Hematopoietic multipotent progenitor cell treated with erythropoietin and hydrocortisone succinate and interleukin-3 and kit ligand, for 8 days (in vitro differentiated cells): ENCODE measurements at places on chromosomes 4 and X.

GRCh38 chr4:145154573-145154972 is 25.8 kb downstream of the OTUD4 start:
- DNase-seq: peak; percentile 54

DNA sequence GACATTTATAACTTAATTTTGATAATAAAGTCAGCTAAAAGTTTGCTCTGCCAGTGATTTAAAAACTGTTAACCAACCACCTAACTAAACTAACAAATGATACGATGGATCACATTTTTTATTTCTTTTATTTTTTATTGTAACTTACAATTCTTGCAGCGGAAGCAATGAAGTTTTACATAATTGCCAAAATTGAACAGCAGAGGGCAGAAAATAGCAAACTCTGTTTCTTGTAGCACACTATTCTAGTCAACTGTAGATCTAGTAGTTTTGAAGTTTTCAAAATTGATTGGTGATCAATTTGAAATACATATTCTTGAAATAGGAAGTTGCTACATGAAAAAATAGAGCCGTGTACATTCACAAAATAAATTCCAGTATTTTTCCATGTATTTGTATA is 2.8 kb upstream of the GRIA2 start:
- DNase-seq: peak; percentile 13

- no peak for DNase-seq
Observed at GRCh38 chr4:41299486-41299885, 42.8 kb downstream of the UCHL1 start.

DNA sequence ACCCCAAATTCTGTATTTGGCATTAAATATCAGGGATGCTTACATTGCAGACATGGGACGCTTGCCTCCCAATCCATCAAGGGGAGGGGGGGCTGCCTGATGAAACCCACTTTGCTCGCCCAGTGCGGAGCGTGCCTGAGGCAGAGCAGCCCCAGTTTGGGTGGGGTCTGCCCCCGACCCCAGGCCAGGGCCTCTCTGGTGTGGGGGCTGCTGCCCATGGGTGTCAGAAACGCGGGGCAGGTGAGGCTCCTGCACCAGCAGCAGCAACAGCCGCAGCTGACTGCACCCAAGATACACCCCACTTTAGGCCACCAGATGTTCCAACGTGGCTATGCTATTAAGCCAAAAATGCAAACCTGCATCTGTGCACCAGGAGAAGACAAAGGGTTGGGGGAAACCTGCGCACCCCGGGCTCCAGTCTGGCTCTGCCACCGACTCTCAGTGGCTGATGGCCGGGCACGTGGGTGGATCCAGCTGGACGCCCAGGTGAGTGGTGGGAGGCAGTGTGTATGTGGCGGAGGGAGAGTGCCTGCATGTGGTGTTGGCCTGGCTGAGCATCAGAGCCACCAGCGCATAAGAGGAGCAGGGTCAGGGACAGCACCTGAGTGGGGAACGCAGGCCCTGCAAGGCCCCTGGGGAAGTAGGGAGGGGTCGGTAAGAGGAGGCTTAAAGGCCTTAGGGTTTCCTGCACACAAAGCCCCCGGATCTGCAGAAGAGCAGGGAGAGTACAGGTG is 86.2 kb downstream of the ABLIM2 start:
- DNase-seq: no peak

GRCh38 chr4:81164623-81165416 is 50.2 kb downstream of the PRKG2 start:
- DNase-seq: no peak

DNA sequence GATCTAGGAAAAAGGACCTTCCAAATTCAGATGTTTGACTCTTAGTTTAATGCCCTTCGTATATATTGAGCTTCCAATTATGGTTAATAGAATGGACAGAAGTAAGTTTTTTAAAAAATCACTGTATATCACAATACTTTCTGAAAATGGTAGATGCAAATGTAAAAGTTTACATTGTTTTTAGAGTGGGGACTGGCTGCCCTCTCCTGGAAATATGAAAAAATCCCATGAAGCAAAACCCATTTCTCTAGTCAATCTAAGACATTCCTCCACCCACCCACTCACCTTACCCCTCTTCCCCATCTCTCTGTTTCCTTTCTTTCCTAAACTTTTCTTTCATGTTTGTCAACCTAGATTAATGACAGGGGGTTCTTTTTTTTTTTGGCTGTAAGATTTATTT is 134.5 kb downstream of the ARHGAP6 start:
- peak; percentile 33 for DNase-seq

GRCh38 chrX:125205133-125205917 is 114.3 kb upstream of the TEX13C start:
- peak; percentile 64 for DNase-seq

GRCh38 chrX:136823175-136823574 is 42.4 kb upstream of the ARHGEF6 start:
- no peak for DNase-seq

DNA sequence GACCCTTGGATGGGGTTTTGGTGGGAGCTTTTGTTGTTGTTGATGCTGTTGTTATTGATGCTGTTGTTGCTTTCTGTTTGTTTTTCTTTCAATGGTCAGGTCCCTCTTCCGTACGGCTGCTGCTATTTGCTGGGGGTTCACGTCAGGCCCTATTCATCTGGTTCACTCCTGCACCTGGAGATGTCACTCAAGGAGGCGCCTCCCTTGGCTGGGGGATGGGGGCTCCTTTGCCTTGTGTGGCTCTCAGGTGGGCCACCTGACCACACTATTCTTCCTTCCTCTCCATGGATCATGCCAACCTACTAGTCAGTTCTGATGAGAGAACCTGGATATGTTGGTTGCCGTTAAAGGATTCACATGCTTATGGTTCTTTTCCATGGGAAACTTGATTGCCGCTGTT is 39.1 kb upstream of the PRPS1 start:
- DNase-seq: no peak

DNA sequence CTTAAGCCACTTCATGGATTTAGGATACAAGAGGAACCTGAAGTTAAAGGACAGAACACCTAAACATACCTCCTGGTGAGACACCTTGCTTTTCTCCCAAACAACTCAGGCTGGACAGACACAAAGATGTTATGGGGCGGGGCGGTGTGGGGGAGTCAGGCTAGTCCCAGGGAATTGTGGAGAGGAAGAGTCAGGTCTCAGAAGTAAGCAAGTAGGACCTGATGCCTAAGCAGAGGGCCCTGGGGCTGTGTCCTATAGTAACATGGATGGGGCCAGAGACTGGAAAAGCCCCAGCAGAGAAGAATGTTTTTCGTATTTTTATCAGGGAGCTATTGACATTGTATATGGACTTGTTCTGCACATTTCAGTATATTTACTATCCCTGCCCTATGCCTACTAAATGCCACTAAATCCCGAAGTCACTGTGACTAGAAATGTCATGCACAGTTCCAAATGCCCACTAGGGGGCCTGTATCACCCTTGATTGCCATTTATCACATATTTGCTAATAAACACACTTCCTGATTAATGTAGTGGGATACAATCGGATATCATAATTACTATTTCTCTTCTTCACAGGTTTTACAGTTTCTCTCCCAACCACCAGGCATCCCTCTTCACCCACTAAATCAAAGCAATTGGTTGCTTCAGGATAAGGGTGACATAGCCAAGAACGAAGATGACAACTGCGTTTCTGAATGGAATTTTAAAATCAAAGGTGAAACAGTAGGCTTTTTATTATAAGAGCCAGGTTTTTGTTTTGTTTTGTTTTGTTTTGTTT is 23.8 kb upstream of the ARHGAP10 start:
- DNase-seq: peak; percentile 80

- DNase-seq: no peak
Observed at GRCh38 chr4:174373821-174374220, 90.1 kb downstream of the CEP44 start.

GRCh38 chrX:35115205-35115604 is 172.6 kb downstream of the FAM47B start:
- no peak for DNase-seq

DNA sequence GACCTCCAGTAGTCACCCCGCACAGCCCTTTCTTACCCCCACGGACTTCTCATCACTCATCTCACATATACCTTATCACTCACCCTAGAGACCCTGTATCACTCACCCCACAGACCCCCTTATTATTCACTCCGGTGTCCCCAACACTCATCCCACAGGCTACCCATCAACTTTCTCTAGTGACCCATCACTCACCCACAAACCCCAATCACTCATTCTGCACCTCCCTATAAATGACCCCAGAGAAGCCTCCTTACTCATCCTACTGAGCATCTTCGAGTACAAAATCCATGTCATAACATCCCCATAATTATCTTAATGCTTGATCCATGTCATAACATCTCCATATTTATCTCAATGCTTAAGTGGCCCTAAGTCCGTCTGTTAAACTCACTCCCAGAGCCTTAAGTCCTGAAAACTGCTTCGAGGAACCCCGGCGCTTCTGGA is 934 bp downstream of the ZNF41 start:
- DNase-seq: no peak

GRCh38 chrX:147741776-147742175 is 169.9 kb upstream of the FMR1 start:
- no peak for DNase-seq

GRCh38 chrX:10769696-10770619 is 149.6 kb upstream of the MID1 start:
- DNase-seq: no peak

- DNase-seq: peak; percentile 55
Observed at GRCh38 chr4:89254847-89255246, 52.8 kb downstream of the GPRIN3 start.

GRCh38 chrX:101429934-101430333 is 21.9 kb downstream of the HNRNPH2 start:
- DNase-seq: no peak

- no peak for DNase-seq
Observed at GRCh38 chr4:18292411-18292810, 270.9 kb upstream of the LCORL start.

DNA sequence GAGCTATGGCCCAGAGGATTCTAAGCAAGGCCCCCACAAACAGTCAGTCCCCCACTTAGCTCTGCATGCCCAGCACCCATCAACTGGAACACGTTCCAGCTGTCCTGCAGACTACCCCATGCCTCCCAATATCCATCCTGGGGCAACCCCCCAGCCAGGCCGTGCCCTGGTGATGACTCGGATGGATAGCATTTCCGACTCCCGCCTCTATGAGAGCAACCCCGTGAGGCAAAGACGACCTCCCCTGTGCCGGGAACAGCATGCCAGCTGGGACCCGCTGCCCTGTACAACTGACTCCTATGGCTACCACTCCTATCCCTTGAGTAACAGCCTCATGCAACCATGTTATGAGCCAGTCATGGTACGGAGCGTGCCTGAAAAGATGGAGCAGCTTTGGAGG is 32.0 kb downstream of the LAS1L start:
- no peak for DNase-seq

GRCh38 chr4:101977076-101977475 is 186.5 kb downstream of the BANK1 start:
- DNase-seq: no peak

GRCh38 chrX:112254896-112255295 is 172.3 kb upstream of the TRPC5 start:
- DNase-seq: no peak

DNA sequence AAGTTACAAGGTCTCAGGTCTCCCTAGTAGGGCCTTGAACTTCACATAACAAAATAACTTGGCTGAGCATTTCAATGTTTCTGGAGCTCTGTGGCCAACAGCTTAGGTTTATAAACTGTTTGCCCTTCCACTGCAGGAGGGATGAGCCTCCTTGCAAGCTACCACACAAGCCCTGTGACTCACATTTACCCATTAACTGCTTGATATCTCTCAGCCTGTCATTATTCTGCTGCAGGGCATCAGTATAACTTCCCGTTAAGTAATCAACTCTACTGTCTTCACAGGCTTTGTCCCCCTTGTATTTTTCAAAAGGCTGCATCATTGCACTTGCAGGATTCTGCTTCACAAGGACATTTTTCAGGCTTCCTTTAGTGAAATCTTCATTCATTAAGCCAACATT is 151.7 kb upstream of the CXCL13 start:
- no peak for DNase-seq

- DNase-seq: no peak
Observed at GRCh38 chr4:47567511-47567910, 82.4 kb downstream of the ATP10D start.

DNA sequence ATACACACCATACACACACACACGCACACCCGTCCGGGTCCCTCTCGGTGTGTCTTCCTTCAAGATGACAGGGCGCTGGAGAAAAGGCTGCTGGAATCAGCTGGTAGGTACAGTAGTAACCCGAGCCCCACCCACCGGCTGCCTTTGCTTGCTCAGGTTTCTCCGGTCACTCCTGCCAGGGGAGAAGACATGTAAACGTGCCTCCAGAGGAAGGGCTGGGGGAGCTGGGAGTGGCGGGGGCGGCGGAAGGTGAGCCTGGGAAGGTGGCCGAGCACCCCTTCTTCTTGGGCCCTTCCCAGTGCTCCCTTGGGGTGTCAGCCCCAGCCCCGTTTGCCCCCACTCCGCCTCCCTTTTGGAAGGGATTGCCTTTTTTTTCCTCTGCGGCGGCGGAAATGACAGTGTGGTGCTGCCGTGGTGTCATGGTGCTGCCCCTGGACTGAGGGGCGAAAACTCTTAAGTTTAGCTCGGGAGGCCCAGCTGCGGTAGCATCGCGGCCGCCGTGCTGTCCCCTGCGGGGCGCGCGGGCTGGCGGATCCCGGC is at the start of gene MID2:
Gene MID2, plus strand, starts transcription at position 169 of the 540 bp plus-strand sequence. CDS start 561 bp downstream, outside the sequence.
- DNase-seq: no peak

DNA sequence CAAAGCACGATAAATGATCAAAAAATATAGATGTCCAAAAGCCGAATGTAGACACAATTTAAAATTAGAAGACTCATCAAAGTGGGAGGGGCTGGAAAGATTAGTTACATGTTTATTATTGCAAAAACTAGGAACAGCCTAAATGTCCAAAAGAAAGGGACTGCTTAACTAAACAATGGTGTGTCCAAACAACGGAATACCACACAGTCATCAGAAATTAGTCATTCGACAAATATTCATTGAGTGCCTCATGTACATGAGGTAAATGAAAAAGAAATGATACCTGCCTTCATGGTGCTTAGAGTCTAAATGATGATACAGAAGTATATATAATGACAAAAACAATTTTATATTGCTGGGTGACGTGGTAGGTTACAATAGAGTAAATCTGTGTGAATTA is 139.7 kb downstream of the MAML3 start:
- DNase-seq: no peak

DNA sequence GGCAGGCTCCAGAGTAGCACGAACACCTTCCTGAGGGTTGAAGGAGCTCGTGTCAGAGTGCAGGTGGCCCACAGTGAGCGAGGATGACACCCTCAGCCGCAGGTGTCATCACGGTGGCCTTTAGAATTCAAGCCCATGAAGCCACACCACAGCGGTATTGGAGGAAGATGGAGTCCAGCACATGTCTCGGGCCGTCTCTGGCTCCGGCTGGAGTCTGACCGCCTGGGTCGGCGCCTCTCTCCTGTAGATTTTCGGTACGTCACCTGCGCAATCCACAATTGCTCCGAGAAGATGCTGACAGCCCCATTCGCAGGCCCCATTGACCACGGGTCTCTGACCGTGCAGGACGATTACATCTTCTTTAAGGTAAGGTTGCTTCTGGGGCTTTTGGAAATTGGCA is 229.4 kb upstream of the PSAPL1 start:
- DNase-seq: no peak

- DNase-seq: no peak
Observed at GRCh38 chr4:183984566-183984965, 79.5 kb downstream of the STOX2 start.
